ENCODE measurements at places on chromosomes 12 and 14.

DNA sequence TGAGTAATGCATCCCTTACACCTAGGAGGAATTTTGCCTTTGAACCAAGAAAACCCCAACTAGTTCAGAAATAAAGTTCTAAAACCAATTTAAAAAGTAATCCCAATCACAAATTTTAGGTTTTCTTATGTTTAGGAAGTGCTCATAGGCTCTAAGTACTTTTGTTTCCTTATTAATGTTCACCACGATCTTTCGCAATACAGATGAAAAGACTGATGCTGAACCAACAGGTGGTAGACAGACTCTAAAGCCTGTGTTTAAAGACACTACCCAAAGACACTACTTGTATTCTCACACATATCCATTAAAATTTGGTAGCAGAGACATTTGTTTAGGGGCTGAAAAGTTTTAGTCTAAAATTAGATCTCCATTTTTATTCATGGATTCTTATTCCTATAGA is 10.6 kb upstream of the PHLDA1 start:
- no peak for DNase-seq

DNA sequence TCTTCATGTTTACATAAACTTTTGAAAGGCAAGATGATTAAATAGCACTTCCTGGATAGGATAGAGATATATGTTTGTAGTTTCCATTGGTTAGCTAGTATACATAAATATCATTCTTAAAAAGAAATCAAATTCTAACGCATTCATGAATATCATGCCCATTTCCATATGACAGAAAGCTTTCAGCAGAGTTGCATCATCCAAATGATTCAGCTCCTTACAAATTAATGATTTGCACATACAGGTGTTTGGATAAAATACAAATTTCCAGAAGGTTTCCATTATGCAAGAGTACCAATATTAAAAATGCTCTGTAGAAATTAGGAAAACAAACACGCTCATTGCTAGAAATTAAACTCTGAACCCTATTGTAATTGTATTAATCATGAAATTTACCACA is 264.4 kb downstream of the FOXG1 start:
- DNase-seq, result no peak

DNA sequence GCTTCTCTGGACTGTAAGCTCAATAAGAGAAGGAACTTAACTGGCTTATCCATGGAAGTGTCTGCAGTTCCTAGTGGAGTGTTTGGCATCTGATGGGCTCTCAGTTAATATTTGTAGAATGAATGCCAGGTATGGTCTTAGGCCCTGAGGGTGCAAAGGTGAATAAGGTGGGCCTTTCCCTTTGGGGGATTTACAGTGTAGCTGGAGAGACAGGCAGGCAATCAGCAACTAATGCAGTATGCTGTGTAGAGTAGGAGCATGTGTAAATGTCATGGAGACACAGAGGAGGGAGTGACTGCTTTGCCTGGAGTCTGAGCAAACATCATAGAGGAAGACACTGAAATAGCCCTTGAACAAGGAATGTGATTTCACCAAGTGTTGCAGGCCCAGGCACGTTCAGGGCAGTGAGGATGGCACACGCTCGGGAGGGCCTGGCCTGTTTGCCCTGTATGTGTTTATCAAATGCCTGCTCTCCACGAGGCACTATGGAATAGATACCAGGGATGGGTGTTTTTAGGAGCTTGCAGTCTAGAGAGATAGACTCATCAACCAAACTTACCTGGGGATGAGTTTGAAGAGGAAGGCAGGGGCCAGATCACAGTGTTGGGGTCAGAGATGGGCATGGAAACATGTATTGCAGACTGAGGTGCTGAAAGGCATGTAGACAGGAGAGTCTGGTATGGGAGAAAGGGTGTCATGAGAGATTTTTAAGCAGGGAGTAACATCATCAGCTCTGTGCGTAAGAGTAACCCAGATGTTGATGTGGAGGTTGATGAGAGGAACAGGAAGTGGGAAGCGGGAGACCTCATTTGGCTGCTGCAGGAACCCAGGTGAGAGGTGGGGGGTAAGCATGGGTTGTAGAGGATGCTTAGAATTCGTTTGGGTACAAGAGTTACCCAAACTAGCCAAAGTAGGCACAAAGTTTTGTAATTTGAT is 54.1 kb downstream of the PLXNC1 start:
- DNase-seq, result no peak

DNA sequence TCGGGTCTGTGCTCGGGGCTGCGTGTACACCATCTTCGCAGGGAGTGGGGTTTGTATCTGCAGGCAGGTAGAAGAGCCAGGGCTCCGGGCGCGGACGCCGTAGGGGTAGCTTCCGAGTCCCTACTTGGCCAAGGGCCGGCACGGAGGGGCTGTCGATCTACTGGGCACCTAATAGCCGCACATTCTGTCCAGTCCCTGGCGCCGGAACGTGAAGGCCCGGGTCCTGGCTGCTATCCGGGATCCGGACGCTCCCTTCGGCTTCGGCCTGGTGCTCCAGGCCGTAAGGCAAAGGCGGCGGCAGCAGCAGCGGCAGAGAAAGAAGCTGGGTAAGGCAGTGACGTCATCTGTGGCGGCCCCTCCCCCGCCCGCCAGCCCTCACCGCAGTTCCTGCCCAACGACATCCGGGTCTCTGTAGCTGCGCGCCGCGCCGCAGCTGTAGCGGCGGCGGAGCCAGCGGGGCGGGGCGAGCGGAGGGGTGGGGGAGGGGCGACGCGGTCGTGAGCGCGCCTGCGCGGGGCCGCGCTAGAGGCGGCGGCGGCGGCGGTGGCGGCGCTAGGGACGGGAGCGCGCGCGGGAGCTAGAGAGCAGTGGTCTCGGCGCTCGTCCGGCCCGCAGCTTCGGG is at the start of gene PPM1A:
TSS of gene PPM1A (plus strand) at position 525 of the 622 bp plus-strand sequence. CDS start 33,483 bp downstream, outside the sequence.
- DNase-seq, result peak; percentile 97

DNA sequence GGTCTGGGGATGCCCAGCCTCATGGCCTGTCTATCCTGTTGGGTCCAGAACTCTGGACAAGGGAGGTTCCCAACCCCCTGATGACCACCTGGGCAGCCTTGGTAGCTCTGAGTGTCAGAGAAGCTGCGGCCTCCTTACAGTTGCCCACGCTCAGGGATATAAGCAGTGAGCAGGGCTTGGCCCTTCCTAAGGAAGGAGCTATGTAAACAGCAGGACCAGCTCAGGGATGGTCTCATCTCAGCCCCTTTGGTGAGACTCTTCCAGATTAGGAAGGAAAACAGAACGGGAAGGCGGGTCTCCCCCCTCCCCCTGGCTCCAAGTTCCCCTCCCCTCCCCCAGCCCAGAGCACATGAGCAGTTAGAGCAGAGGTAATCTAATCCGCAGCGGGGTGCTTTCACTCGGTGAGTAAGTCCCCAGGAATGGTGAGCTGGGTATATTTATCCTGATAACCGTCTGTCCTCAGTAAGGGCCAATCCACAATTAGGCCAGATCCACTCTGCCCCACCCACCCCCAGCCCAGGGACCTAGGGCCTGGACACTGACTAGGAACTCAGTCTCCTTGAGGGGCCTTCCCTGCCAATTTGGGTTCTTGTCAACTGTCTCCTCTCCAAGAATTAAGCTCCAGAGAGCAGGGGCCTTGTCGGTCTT is 29.5 kb upstream of the RPLP0 start:
- DNase-seq, result no peak

GRCh38 chr12:2170376-2170775 is 117.6 kb downstream of the CACNA1C start:
- no peak for DNase-seq

- DNase-seq, result no peak
These were observed 29.6 kb upstream of the KCNK10 start for GRCh38 chr14:88352698-88353097.

DNA sequence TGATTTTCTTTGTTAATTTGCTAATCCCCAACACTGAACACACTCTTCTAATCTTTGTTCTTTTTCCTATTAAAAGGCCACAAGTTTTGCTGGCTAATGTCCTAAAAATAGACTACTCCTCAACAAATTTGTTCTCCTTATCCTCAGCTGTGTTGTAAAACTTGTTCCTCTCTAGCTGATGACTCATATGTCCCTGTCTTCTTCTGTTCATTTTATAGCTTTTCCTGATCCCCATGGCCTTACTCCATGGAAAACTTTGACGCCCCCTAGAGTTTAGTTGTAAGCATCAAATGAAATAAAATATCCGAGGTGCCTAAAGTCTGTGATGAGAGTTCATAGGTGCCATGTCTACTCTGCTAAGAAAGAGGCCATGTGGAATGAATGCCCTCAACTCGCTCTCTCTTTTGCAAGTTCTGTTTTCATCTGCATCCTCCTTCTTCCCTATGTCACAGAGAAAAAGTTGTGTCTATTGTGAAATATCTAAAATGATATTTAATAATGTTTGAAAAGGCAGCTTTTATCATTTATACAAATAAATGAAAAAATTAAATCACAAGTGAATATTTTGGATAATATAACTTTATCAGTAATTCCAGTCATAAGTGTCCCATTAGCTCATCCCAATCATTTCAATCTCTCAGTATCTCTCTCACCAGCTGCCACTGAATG is 237.9 kb downstream of the IPO8 start:
- DNase-seq, result no peak

DNA sequence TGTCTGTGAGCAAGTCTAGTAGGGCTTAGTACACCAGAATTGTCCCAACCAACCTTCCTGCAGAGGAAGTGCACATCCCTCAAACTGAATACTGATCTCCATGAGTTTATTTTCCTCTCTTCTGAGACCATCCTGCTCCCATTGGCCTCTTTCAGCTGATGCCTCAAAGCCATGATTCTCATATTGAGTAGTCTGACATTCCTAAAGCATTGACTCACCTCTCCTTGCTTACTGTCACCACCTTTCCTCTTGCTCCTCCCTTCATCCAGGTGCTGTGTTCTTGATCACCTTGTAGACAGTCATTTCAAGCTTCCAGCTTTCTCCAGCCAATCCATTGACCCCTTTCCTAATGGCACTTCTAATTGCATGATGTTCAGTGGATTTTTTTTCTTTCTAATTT is 583.7 kb upstream of the USP15 start:
- DNase-seq, result no peak

- DNase-seq, result no peak
These were observed 106.9 kb upstream of the HIF1A start for GRCh38 chr14:61588419-61588901.

DNA sequence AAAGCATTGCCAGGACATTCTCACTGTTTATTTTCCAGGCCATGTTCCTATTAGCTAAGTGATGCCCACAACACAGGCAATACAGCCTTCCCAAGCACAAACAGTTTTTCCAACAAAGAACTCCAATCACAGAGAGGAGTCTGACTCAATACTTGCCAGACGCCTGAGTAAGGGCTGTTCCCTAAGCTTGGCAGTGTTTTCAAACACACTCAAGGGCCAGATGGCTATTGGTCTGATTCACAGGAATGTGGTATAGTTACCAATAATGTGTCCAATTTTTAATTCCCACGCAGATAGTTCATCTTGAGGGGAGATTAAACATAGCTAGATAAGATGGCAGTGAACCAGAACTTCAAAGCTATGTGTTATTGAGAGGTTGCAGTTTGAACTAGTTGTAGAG is 381.0 kb downstream of the SNAPC1 start:
- no peak for DNase-seq

Data from CD4-positive, alpha-beta T cell treated with Interleukin-17A for 1 hour (primary cell).